ENCODE measurements at places on chromosomes 5 and 9.

DNA sequence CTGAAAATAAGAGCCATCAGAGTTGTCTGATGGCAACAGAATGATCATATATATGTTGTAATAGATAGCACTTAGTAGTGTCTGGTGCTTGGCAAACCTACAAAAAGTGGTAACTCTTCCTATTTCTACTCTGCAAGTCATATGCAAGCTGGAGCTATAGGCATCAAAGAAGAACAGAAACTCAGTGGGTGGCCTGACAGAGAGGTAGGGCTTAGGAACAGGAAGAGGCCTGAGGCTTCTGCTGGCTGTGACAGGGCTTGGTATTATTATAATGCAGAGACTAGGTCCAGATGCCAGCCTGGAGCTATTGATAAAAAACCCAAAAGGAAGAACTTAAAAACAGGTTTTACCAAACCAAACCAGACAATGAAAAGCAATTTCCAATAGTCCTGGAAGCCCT lies 4.4 kb upstream of the DIAPH1 start:
- DNase-seq: no peak

GRCh38 chr5:174773371-174773770 lies 49.0 kb downstream of the MSX2 start:
- DNase-seq: no peak

DNA sequence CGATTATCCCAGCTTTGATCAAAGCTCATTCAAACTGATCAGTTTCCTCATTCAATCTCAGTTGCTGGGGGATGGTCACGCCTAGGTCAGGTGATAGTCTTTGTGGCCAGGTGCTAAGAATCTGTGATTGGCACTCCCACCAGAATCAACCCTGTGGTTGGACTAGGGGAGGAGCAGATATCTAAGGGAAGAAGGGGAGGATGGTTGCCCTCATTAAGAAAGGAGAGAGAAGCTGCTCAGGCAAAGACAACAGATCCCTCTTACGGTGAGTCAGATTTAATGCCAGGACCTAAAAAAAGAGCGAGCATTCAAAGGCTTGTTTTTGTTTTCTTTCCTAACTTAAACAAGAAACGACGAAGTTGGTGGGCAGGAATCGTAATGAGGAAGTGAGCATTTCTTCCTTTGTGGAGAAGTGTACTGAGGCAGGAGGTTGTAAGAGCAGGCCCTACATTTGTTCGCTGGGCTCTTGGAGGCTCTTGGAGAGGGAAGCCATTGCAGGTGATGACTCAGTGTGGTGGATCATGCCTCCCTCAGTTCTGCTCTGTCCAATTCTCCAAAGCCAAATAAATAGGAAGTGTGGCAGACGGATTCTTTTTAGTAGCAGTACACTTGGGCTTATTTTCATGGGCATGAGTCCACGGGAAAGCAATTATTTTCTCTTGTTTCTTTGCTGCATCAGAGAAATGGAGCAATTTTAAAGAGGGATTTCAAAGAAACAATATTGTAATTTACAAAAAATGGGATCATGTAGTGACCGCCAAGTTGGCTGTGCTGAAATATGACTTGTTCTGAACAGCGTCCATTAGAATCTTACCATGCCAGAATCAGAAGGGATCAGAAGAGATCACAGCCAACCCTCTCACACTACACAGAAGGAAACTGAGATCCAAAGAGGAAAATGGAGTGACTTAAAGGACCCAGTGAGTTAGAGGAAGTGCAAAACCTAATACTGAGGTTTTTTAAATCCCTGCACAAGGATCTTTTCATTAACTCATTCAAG lies 18.7 kb upstream of the TGFBR1 start:
- DNase-seq: no peak

- no peak for DNase-seq
Measured at GRCh38 chr5:180590543-180591310, 572 bp downstream of the SCGB3A1 start.

- DNase-seq: no peak
Measured at GRCh38 chr5:71013575-71013974, 11.6 kb downstream of the NAIP start.

DNA sequence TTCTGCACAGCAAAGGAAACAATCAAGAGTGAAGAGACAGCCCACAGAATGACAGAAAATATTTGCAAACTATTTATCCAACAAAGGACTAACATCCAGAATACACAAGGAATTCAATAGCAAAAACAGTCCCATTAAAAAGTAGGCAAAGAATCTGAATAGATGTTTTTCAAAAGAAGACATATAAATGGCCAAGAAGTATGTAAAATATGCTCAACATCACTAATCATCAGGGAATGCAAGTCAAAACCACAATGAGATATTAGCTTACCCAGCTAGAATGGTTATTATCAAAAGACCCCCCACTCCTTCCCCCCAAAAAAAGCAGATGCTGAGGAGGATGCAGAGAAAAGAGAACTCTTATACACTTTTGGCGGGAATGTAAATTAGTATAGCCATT lies 13.4 kb upstream of the OR13C8 start:
- no peak for DNase-seq

DNA sequence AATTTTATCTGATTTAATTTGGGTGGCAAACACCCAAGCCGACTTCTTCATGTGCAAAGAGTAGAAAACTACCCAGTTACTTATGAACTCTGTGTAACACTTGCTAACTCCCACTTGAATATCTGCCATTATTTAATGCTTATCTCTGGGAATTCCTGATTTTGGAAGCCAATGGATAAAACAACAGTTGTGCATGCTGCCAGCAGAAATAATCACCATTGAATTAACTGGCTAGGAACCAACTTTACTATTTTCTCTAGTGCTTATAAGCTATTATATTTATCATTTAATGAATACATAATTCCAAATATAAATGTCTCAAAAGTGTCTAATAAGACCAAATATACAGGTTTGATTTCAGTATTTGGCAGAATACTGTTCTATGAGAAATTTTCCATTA lies 85.7 kb downstream of the IZUMO3 start:
- DNase-seq: no peak

- peak; percentile 2 for DNase-seq
Measured at GRCh38 chr5:68962757-68963484, 130.9 kb upstream of the SLC30A5 start.

DNA sequence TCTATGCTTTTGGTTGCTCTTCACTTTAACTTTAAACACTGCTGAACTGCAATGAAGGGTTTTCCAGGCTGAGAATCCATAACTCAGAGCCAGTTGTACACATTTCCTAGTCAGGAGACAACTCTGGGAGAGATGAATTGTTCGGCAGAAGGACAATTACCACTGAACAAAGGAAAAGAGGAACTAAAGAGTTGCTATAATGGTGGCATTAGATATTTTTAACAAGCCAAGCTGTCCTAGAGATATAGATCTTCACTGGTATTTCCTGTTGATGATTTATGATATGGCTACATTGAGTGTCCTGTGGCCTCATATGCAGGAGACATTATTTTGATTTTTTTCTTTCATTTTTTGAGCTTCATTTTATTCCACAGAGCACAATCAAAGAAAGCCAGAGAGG lies 219.1 kb upstream of the PCSK5 start:
- no peak for DNase-seq

GRCh38 chr5:40570408-40571129 lies 109.1 kb upstream of the PTGER4 start:
- no peak for DNase-seq

GRCh38 chr5:108769352-108769751 lies 21.7 kb downstream of the FER start:
- no peak for DNase-seq

- no peak for DNase-seq
Measured at GRCh38 chr5:167671176-167671575, 620.3 kb upstream of the WWC1 start.

GRCh38 chr9:85173967-85174366 lies 504.4 kb downstream of the NTRK2 start:
- no peak for DNase-seq

GRCh38 chr5:1231354-1231905 lies 6.2 kb downstream of the SLC6A18 start:
- no peak for DNase-seq

DNA sequence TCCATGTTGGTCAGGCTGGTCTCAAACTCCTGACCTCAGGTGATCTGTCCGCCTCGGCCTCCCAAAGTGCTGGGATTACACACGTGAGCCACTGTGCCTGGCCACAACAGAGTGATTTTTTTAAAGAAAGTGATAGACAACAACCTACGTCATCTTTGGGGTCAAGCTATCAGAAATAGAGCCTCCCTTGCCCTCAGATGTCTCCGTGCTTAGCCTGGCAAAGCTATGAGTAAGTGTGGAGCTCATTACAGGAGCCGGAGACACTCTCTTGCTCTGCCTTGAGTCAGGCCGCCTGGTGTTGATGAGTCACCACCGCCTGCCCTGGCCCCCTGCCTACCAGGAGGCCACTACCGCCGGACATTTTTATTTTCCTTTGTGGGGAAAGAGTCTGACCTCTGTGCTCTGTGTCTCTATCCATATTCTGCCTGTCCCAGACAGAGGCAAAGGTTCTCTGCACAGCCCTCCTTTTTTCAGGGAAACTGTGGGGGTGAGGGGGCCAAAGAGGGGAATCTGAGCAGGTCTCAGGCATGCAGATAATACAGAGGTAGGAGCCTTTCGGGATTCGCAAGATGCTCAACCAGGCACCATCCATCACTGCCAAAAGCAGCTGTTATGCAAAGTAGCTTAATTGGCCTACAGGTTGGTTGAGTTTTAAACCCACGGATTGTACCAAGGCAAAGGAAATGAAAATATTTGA lies 123.7 kb upstream of the CPEB4 start:
- DNase-seq: no peak

DNA sequence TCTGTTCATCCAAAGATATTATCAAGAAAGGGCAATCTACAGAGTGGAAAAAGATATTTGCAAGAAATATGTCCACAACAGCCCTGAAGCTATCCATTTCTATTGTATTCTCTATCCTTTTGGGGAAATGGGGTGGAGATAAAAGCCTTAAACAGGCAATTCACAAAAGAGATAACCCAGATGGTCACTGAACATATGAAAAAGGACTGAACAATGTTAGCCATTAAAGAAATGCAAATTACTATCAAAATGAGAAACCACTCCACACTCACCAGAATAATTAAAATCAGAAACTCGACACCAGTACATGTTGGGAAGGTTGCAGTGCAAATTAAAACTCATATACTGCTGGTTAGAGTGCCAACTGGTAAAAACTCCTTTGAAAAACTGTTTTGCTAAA lies 955.2 kb upstream of the DMAC1 start:
- DNase-seq: no peak

GRCh38 chr5:96627792-96628398 lies 34.3 kb upstream of the CAST start:
- no peak for DNase-seq

- DNase-seq: no peak
Measured at GRCh38 chr5:139132515-139132914, 65.7 kb downstream of the SIL1 start.

GRCh38 chr5:50535393-50535792 lies 94.3 kb upstream of the EMB start:
- DNase-seq: no peak

- no peak for DNase-seq
Measured at GRCh38 chr9:109883623-109884022, 103.6 kb downstream of the PALM2AKAP2 start.

GRCh38 chr5:96855031-96855872 lies 21.0 kb upstream of the ERAP2 start:
- DNase-seq: no peak

- DNase-seq: no peak
Measured at GRCh38 chr9:19947996-19948395, 159.2 kb upstream of the SLC24A2 start.

DNA sequence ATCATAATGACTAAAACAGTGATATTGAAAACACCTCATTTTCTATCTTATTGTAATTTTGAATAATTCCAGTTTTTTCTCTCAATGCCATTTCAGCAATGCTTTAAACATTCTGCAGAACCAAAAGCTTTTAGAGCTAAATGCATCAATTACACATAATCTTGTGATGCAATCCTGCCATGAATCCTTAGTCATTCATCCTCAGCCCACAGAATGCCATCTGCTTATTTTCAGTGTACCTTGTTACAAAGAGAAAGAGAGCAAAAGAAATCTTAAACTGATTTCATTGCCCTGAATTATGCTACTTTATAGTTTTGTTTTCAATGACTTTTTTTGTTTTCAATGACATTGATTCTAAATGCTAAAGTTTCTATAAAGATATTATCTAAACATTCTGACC lies 1234.8 kb upstream of the C9orf72 start:
- DNase-seq: no peak

DNA sequence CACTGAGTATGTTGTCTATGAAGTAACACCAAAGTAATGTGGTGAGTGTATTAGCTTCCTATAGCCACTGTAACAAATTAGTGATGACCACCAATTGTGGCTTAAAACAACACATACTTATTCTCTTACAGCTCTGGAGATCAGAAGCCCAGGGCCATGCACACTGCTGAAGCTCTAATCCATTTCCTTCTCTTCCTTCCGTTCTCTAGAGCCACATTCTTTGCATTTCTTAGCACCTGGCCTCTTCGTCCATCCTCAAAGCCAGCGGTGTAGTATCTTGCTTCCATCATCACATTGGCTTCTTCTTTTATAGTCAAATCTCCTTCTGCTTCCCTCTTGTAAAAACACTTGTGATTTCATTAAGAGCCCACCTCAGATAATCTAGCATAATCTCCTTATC lies 230.3 kb upstream of the RFX3 start:
- DNase-seq: no peak

DNA sequence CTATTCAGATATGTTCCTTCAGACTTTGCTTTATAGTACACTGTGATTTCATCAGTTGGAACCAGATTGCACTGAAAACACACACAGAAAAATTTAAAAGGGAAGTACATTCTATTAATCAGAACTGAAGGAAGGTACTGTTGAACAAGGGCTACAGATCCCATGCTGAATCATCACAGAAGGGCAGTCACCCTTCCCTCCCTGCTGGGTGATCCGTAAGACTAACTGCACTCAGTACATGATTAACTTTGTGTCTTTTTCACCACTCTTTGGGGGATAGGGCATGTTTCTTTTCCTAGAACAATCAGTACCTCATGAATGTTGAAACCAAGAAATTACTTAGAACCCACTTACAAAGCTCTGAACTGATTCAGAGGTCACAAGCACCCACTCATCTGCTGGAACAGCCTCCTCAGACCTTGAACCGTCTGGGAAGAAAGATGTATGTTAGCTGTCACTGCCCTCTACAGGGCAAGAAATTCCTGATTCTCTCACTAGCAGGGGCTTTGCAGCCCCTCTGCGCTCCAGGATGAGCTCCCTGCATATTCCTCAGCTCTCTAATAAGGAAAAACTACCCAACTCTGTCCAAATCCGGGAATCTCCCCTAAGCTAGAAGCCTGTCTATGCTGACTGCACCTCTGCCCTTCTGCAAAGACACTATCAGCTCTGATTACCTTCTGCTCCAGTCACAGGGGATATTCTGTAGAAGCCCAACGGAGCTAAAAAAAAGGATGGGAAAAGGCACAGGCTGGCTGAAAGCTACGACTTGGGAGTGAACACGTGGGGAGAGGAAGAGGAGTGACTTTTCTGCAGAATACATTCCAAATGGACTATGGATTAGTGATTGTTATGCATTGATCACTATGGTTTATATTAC lies 51.0 kb downstream of the IARS1 start:
- DNase-seq: no peak
